ENCODE measurements at places on chromosomes 5 and 9.

GRCh38 chr5:175206669-175207068 lies 237.3 kb downstream of the DRD1 start:
- DNase-seq, result no peak

DNA sequence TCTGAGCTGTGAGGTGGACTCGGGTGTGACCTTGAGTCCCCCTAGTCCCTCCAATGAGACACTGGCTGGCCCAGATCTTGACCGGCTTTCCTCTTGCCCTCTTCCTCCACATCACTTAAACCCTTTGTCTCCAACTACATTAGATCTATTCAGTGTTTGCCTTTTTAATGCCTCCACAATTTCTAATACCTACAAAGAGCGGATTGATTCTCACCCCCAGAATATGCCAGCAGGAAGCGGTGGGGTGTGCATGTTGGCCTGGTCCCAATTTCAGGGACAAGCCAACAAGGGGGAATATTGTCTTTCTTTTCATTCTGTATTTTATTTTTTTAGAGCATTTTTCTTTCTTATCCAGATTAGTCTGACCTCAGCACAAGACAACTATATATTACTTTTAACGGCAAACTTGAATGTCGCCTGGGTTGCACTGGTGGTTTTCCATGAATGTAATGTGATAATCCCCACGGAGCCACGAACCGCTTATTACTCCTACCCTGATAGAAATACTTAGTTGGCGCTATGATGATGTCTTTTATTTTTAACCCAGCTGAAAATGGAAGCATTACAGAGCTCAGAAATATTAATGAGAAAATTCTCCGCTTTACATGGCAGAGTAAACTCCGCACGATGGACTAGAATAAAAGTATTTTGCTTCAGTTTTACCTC lies 68.5 kb upstream of the MYO10 start:
- DNase-seq, result no peak

DNA sequence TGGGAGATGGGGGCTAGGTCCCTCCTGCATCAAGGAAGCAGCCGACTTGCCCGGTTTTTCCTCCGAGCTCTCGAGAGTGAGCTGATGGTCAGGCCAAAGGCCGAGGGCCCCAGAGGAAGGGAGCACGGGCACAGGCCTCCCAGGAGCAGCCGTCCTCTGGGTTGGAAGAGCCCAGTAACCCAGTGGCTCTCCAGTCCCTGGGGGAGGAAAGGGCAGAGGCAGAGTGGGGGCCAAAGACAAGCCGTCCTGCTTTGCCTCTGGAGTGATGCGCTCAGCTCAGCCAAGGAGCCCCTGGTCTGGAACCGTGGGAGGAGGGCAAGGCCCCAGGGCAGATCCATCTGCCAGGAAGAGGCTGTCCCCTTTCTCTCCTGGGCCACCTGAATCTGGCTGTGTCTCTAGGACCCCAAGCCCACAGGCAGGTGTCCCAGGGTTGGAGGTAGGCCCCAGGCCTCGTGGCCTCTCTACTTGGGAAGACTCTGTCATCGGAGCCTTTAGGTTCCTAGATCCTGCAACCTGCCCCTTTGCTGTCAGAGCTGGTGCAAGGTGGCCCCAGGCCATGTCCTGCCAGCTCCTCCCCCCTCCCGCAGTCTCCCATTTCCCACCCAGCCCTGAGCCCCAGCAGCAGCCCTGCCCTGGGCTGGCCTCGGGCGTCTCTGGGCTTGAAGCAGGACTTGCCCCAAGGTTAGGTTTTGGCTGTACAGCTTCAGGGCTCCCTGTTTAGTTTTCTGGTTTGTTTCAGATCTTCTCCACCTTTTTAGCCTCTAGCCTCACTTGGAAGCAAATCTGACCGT lies 224.1 kb downstream of the CACNA1B start:
- no peak for DNase-seq

DNA sequence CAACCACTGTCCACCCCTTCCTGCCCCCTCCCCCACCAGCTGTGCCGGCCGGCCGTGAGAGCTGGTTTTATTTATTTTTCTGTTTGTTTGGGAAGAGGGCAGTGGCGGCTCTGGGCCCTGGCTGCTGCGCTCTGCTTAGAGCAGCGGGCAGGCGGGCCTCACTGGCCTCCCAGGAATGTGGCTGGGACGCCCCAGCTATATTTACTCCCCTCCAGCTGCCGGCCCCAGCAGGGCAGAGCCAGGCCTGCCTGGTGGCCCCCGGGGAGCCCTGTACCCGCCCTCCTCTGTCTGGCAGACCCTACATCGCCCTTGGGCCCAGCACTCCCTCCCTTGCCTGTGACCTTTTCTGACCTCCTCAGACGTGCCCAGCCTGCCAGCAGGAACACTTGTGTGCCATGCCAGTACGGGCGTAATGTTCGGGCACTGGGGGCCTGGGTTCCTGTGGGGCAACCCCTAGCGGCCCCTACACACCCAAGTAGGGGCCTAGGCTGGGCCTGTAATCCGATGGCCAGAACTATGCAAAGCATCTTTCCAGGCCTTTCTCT lies 7.7 kb downstream of the CXXC5 start:
- DNase-seq, result peak; percentile 84

GRCh38 chr5:173909199-173909598 lies 21.1 kb downstream of the CPEB4 start:
- no peak for DNase-seq

- no peak for DNase-seq
Observed at GRCh38 chr5:73189871-73190376, 16.9 kb downstream of the TMEM174 start.

- no peak for DNase-seq
Observed at GRCh38 chr9:22010866-22011625, 1.9 kb upstream of the CDKN2B start.

- DNase-seq, result no peak
Observed at GRCh38 chr9:113631871-113632665, 168.5 kb downstream of the RGS3 start.

DNA sequence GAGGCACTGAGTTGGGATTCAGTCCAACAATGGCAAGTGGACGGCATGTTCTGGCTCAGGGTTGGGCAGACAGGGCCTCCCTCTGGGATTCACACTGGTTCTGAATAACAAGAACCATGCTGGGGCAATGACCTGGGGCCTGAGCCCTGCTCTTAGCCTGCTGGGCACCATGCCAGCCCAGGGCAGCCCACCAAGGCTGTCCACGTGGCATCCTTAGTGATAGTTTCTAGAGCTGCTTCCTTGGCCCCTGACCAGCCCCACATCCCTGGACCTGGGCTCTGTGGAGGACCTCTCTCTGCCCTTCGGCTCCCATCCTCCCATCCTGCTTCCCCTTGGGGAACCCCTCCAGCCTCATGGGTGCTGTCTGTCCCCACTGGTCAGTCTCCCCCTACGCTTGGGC lies 22.3 kb upstream of the OLFM1 start:
- DNase-seq, result no peak

DNA sequence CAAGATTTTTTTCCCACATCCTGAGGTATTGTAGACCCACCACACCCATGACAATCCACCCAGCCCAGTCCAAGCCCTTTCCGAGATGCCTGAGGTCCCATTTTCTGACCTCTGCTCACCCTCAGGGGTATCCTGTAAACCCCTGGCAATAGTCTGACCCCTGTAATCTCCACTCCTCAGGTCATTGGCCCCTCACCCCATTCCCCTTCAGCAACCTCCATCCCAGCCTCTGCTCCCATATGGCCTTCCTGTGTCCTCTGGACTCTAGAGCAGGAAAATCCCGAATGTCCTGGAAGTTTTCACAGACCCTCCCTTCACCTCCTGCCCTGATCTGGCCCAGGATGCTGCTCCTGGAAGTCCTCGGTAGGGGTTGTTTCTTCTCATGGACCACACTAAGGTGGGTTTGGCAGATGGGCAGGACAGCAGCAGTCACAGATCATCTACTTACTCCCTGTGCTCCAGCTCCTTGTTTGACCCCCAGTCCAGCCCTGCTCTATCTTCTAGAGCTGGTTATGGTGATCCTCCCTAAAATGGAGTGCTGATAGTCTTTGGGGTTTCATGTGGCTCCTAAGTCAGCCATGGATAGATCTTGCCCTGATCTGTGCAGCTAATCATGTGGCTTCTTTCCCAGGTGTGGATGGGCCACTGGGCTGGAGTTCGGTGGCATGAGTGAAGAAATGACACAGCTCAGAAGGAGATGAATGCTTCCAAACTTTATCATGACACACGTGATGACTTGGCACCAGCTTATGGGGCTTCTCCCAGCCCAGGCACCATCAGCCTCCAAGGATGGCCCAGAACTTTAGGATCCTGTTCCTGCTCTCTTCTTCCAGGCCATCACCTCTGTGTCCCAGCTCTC lies 12.0 kb upstream of the ACSL6 start:
- no peak for DNase-seq

DNA sequence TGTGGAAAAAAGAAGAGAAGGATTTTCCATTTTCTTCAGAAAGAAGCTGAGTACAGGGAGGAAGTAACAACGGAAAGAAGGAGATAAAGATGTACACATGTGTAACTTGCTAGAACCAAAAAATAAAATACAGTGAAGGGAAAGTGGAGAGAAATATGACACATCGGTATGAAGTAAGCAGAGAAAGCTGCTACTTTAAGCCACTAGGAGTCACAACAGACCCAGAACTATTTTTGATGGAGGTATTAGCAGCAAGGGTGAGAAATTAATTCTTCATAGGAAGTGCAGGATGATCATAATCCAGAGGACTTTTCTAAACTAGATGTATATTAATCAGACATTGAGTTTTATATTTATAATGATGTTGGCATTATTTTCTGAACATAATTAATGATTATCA lies 88.5 kb downstream of the FAM174A start:
- DNase-seq, result no peak

GRCh38 chr9:126681336-126681735 lies 67.6 kb downstream of the LMX1B start:
- no peak for DNase-seq

DNA sequence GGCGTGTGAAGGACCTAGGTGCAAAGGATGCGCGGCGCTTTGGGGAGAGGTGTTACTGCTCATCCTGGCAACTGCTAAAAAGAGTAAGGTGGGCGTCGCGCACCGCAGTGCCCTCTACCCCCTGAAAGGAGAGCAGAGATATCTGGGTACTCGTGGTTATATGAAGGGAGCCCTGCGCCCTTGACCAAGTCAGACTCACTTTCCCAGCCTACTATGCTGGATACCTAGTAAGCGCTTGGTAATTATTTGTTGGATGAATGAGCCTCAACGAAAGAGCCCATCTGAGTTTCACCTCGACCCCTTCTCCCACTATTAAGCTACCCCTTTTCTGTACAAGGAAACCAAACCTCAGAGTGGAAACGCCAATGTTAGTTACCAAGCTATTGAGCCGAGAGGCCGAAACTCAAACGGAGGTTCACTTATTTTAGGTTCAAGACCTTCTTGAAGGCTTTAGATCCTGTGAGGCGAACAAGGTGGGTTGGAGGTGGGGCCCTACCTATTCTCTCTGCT lies 8.0 kb downstream of the LHX6 start:
- DNase-seq, result no peak

DNA sequence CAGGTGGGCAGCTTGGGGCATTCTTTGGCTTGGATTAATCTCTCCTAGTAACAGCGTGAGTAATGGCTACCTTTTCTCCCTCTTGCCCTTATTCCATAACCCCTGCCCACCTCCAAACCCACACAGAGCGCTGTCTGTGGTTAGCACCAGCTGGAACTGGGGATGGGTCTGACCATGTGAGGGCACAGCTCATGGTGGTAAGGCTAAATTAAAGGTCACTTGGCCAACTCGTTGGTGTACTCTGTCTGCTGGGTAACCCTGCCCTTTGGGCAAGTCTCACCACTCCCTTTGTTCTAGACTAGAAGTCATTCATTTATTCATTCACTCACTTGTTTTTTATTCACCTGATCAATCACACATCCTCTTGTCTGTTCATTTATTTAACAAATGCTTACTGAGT lies 27.8 kb downstream of the PPARGC1B start:
- no peak for DNase-seq

DNA sequence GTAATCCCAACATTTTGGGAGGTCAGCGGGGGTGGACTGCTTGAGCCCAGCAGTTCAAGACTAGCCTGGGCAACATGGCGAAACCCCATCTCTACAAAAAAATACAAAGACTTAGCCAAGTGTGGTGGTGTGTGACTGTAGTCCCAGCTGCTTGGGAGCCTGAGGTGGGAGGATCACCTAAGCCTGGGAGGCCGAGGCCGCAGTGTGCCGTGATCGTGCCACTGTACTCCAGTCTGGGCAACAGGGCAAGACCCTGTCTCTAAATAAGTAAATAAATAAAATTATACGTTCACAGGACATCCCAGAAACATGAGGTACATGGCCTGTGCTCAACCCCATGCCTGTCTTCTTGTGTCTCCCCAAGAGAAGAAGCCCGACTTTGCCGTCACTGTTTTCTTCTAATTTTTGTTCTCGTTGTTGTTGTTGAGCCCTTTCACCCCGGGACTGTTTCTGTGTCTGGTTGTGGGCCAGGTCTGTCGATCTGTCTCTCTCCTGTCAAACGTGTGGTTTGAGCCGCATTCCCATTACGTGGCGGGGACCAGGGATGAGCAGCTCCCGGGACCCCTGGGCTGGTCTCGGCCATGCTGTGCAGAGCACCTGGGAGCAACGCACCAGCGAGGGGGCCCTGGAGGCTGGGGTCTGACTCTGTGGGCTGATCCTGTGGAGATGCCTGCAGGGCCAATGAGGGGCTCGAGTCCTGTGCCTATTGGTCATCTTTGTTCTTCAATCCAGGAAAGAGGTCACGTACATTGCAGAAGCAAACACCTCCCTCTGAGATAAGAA lies 32.2 kb downstream of the NACC2 start:
- no peak for DNase-seq

DNA sequence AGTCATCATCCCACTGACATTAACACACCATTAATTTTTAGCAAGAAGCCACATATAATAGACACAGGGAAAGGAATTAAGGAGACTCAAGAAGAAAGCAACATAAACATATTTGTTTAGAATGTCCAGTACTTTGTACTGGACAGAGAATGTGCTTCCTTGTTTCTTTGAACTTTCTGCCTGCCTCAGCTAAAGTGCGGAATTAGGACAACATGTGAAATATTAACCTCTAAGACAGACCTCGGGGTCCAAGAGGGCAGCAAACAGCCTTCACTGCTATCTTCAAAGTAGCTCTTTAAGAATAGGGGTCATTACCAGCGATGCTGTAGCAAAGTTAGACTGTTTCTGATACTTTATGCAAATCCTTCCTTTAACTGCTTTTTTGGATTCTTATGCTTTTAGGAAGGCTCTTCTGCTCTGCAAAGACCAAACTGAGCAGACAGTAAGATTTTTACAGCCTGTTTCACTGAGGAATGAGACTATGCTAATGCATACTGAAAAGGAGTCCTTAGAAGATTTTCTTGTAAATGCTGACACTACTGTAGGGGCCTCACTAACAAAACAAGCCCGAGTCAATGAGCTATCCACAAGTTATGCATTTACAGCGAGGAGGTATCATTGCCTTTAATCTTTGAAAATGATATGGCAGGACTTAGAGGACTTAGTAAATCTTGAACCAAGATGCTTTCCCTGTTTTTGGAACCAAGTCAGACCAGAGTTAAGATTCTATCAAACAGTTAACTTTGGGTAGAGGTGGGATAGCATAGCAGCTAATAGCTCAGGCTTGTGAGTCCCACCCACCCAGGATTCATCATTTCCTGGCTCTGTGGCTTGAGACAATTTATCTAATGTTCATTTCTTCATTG lies 23.8 kb downstream of the DAB2 start:
- DNase-seq, result no peak

DNA sequence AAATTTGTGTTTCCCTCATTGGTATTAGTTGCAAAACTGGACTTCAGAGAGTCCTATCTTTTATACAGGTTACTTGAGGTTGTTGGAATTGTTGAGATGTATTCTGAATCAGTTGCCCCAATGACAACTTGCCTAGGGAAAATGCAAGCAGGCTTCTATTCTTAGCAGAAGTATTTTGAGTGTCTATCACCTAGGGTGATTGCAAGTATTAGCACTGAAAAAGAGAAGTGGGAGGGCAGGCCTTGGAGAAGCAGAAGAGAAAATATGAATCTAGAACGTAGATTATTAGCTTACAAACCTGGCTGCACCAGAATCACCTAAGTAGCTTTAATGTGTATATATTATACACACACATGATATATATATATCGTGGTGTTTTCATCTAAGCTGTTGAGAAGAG lies 43.2 kb downstream of the ADAMTS12 start:
- DNase-seq, result no peak
